ENCODE measurements at places on chromosomes 12 and 14.

DNA sequence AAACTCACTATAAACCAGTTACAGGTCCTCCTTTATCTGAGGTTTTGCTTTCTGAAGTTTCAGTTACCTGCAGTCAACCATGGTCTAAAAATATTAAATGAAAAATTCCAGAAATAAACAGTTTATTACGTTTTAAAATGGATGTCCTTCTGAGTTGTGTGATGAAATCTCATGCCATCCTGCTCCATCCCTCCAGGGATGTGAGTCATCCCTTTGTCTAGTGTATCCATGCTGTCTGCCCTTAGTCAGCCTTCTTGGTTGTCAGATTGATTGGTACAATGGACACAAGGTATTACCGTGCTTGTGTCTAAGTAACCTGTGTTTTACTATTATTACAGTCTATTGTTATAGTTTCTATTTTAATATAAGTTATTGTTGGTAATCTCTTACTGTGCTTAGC lies 328.3 kb downstream of the APAF1 start:
- peak; percentile 4 for DNase-seq

DNA sequence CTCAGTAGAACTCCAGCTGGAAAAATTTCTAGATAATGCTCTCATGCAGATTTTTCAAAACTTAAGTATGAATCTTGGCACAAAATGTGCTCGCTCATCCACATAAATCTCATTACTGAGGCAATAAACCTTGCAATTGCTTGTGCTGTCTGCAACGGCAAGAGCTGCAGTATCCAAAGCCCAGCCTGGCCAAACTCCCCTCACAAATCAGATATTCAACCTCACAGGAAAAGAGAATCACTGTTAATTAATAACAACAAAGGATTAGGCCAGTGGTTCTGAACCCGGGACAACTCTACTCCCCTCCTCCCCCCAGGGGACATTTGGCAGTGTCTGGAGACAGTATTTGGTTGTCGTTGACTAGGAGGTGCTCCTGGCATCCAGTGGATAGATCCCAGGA lies 19.2 kb upstream of the CORO1C start:
- DNase-seq, result no peak

- DNase-seq, result no peak
Observed at GRCh38 chr12:71935594-71935993, 3.1 kb upstream of the TPH2 start.

- peak; percentile 29 for DNase-seq
Observed at GRCh38 chr12:40942326-40942725, 245.8 kb upstream of the PDZRN4 start.

- DNase-seq, result no peak
Observed at GRCh38 chr12:1779783-1780182, 40.6 kb upstream of the LRTM2 start.

DNA sequence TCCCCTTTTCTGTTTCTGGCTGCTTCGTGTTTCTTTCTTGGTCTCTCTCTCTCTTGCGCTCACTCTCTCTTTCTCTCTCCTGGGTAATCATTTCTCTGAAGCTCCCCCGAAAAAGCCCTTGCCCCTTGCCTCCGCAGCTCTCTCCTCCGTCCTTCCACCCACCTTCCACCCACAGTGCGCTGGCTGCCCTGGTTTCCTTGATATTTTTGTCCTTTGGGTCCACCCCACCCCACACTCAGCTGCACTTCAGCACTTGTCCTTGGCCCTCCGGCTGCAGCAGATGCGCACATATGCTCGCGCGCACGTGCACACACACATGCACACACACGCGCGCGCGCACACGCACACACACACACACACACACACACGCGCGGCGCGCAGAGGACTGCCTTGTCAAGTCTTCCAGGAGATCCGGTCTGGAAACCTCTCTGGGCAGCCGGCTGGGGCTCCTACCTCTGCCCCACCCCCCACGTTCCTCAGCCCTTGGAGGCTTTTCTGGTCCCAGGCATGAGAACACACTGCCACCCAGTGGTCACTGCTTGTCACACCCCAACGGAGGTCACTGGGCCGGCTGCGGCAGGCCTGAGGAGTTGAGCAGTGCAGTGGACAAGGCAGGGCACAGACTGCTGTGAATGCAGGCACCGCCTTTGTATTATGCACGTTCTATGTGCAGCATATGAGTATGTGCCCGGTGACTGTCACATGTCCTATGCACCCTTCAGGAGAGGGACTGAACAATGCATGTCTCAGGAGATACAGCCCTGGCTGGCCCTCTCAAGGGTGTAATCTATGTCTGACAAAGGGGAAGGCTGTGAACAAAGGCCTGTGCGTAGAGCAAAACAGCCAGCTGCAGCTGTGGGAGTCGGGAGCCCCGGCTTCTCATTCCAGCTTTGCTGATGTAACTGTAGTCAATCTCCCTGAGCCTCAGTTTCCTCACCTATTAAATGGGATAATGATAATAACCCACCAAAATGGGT lies 6.5 kb downstream of the LAG3 start:
- peak; percentile 92 for DNase-seq

All from urothelium cell line (cell line).